ENCODE measurements at places on chromosomes 13 and 19. TPM values are rescaled to one million over a fixed set of nuclear protein-coding genes. Genes with fewer than 3 reads are reported as not detected.
A peak's percentile ranks its signal among the peaks of the same experiment; 100 is the strongest.

- no peak for DNase-seq
These were observed 784 bp downstream of the PIBF1 start for GRCh38 chr13:72782717-72783116.

DNA sequence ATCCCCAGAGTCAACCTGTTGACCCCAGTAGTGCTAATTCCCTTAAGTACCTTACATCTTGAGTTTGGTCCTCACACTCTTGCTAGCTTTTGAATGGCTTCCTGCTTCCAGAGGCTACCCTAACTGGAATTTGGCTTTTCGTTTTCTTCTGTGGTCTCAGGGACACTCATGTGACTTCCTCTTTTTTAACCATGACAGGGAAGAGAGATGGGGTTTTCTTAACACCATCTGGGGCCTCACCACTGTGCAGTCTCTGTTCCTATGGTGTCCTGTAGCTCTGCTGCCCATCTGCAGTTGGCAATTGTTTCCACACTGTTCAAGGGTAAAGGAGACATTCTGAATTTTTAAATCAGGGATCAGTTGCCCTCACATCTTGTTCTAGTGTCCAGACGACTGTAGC lies 66.7 kb downstream of the SLC10A2 start:
- DNase-seq = no peak

DNA sequence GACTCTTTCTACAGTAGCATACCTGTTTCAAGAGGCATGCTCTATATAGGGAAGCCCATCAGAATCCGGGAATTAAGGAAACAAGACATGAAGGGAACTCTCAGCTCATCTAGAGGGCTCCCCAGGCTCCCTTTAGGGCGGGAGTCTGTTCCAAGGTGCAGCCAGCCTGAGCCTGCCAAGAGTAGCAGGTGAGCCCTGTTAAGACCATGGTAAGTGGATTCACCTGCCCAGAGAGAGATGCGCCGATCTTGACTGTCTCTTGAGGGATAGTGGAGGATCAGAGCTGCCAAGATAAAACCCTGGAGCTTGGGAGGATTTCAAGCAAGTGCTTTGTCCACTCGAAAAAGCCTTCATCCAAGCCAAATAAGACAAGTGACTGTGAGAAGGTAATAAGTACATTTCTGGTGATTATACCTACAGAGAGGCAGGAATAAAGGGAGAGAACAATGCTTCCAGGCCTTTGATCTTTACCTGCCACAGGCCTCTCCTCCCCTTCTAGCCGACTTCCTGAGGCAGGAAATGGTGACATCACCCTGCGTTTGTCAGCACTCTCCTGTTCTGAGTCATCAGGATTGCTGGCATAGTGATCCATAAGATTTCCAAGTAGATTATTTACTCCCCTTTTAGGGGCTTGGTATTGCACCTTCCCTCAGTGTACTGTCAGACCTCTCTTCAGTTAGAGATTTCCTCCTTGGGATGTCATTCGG lies 31.5 kb downstream of the KLF5 start:
- DNase-seq = peak; percentile 2

DNA sequence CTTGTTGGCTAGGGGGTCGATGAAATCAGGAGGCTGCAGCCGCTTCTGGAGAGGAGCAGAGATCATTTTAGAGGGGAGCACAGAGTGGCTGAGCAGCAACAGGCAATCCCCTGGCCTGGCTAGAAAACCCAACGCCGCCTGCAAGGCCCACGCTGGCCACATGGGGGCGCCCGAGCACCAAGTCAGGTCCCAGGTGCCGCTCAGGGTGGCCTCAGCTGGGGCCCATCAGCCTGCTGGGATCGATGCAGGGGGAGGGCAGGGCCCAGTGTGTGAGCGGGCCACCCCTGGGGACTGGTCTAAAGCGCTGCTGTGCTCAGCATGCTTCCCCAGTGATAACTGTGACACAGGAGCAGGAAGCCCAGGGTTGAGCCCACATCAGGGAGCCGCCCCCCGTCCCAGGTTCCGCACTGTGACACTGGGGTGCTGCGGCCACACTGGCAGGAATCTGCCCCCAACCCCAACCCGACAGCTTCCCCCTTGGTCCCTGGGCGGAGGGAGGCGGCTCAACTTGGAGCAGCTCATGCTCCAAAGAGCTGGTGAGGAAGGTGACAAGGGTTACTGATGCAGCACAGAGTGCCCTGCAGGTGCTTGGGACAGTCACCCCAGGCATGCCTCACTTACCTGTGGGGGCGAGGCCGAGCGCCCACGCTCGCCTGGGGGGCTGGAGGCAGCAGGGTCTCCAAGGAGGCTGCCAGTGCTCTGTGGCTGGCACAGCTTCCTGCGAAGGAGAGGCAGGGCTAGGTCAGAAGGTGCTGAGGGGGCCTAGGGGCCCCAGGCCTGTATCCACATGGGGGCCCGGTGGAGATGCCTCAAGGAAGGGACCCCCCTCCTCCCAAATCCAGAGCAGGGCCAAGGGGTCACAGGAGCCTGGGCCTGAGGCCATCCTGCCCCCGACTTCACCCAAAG lies 13.3 kb upstream of the ISYNA1 start:
- peak; percentile 78 for DNase-seq

DNA sequence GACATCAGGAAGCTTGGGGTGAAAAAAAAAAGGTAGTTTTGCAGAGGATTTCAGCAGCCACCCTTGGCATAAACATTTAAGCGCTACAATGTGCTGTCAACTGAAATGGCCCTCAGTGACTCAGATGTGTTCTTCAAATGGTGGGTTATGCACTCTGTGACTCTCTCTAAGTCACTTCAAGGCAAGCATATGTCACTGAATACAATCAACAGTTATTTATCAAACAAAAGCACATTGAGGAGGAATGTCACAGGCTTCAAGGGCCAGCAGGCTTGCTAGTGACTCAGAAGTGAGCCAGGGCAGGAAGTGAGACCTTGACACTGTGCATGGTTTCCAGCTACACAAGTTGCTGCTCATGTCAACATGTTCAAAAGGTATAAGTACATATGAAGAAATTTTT lies 523.7 kb upstream of the HTR2A start:
- no peak for DNase-seq

DNA sequence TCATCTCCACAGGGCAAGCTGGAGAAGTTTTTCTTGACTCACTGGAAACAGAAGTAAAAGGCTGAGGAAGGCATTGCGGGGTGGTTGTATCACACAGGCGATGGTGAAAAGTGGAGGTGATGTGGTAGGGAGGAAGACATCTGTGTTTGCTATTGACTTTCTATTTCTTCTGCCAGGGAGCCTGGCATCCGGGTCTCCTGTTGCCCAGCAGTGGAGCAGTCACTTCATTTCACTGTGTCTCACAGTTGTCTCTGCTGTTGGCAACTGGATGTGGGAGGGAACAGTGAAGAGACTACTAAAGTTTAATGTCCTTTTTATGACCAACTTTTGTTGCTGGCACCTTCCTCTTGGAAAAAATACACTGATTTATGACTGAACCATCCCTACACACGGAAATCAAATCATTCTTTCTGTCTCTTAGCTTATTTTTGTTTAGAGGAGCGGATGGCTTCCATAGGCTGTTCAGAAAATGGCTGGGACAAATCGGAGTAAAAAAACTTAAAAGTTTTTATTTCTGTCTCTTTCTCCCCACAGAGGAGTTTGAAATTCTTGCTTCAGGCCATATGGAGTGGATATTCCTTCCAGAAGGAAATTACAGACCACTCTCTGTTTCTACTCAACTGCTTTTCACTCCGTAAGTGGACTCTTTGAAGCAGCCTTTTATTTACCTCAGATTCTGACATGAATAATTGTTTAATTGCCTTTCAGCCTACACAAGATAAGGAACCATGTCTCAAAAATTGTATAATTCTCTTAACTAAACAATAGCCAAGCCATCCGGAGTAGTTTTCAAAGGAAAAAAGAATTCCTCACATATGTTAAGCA lies 23.8 kb upstream of the MEDAG start:
- DNase-seq = no peak

- no peak for DNase-seq
These were observed 116.7 kb downstream of the POSTN start for GRCh38 chr13:37481885-37482227.

GRCh38 chr13:31240921-31241320 lies 41.1 kb downstream of the B3GLCT start:
- no peak for DNase-seq

- DNase-seq = no peak
These were observed 185.4 kb upstream of the SERP2 start for GRCh38 chr13:44188257-44188656.

- no peak for DNase-seq
These were observed 10.1 kb downstream of the FOSB start for GRCh38 chr19:45477713-45478453.

GRCh38 chr19:14450168-14450874 lies 17.2 kb downstream of the PKN1 start:
- peak; percentile 57 for DNase-seq

DNA sequence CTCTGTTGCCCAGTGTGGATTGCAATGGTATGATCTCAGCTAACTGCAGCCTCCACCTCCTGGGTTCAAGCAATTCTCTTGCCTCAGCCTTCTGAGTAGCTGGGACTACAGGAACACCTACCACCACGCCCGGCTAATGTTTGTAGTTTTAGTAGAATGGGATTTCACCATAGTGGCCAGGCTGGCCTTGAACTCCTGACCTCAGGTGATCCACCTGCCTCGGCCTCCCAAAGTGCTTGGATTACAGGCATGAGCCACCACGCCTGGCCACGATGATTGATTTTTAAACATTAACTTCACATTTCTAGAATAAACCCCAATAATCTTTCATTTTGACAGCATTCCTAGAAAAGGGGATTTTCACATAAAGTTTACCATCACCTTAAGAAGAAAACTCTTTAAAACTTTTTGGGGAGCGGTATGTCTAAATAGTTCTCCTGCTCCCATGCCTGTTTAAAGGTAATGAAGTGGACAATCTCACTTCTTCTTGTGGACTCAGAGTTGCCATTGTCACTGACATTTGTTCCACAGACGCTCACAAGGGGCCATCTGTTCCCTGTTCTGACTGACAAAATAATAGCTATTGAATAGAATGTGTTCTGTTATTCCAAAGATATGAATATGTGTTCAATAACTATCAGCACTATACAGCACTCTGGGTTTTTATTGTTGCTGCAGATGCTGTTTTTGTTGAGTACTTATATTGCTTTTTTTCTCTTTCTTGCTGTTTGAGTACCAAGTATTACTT lies 66.1 kb upstream of the C1QTNF9B start:
- DNase-seq = no peak

GRCh38 chr19:51143486-51143885 lies 1.4 kb downstream of the SIGLEC7 start:
- no peak for DNase-seq

GRCh38 chr19:6318772-6319171 lies 14.6 kb downstream of the ACER1 start:
- no peak for DNase-seq

- DNase-seq = no peak
These were observed 58.7 kb upstream of the RGCC start for GRCh38 chr13:41398494-41399170.

GRCh38 chr19:5308451-5309437 lies 31.9 kb downstream of the PTPRS start:
- no peak for DNase-seq

DNA sequence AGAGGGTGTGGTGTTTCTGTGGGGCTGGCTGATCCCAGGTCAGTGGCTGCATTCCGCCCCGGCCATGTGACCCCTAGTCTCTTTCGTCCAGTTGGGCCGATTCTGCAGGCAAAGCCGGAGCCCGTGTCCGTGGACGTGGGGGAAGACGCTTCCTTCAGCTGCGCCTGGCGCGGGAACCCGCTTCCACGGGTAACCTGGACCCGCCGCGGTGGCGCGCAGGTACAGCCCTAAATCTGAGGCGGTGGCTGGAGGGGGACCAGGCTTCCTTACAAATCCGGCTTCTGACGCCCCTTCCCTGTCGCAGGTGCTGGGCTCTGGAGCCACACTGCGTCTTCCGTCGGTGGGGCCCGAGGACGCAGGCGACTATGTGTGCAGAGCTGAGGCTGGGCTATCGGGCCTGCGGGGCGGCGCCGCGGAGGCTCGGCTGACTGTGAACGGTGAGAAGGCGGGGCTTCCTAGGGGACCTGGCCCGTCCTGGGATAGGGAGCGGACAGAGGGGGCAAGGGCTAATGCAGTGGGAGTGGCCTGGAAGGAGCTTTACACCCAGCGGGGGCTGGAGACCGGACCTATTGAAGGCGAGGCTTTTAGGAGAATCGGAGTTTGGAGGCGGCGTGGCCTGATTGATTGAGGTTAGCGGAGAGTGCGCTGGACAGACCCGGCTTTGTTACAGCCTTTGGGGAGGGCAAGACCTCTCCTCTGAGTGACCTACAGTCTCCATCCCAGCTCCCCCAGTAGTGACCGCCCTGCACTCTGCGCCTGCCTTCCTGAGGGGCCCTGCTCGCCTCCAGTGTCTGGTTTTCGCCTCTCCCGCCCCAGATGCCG lies 4.3 kb downstream of the KIRREL2 start:
- no peak for DNase-seq

DNA sequence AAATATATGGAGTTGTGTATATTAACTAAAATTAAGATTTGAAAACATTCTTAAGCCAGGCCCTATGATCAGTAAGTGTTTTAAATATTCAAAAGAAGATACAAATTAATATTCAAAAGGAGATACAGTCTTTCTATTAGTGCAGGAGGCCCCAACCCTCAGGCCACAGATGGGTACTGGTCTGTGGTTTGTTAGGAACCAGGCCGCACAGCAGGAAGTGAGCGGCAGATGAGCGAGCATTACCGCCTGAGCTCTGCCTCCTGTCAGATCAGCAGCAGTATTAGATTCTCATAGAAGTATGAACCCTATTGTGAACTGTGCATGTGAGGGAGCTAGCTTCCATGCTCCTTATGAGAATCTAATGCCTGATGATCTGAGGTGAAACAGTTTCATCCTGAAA lies 232.9 kb downstream of the FOXO1 start:
- no peak for DNase-seq

DNA sequence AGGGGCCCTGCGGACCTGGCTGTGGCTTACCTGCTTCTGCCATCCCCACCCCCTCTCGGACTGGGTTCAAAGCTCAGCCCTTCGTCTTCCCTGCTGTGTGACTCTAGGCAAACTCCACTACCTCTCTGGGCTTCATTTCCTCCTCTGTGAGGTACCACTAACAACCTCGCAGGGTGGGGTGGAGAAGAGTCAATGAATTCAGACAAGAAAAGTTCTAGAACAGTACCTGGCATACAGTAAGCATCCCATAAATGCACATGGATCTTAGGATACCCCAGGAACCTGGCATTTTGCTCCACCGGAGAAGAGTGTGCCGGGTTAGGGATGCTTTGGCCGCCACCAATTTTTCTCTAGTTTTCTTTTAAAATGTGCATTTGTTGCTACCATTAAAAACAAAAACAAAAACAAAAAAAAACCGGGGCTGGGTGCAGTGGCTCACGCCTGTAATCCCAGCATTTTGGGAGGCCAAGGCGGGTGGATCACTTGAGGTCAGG lies 3.4 kb downstream of the TLE5 start:
- DNase-seq = no peak

GRCh38 chr13:98171900-98172589 lies 5.0 kb downstream of the RNF113B start:
- DNase-seq = no peak

The BEST2 gene
- 0.12 TPM for total RNA-seq

The LHB gene
- not detected for total RNA-seq

The ZGLP1 gene
- total RNA-seq = 3.5 TPM

The ZNF728 gene
- not detected for total RNA-seq

The ZNF235 gene
- 3.8 TPM for total RNA-seq

The DLEU7 gene
- total RNA-seq = not detected

The FCGBP gene
- total RNA-seq = 3.1 TPM

The ZNF350 gene
- 8.7 TPM for total RNA-seq

The SYDE1 gene
- total RNA-seq = 1.6 TPM

The CFAP97D2 gene
- not detected for total RNA-seq

The ZNF491 gene
- 0.54 TPM for total RNA-seq

The FPR1 gene
- total RNA-seq = not detected

The ZNF723 gene
- total RNA-seq = not detected

Data from activated T-helper 1 cell treated with anti-CD3 and anti-CD28 coated beads, Interleukin-12 subunit alpha, Interleukin-12 subunit beta, Interleukin-2, Interleukin-4 antibody, amounts not matched to agents 30 ng/mL and 10 ng/mL and 1 ng/mL, durations not matched to agents 14 hours and 24 hours and 36 hours (primary cell).